PC-3 (cell line): ENCODE measurements at places on chromosomes 1 and 21. TPM values are rescaled to one million over a fixed set of nuclear protein-coding genes. Genes with fewer than 3 reads are reported as not detected.

DNA sequence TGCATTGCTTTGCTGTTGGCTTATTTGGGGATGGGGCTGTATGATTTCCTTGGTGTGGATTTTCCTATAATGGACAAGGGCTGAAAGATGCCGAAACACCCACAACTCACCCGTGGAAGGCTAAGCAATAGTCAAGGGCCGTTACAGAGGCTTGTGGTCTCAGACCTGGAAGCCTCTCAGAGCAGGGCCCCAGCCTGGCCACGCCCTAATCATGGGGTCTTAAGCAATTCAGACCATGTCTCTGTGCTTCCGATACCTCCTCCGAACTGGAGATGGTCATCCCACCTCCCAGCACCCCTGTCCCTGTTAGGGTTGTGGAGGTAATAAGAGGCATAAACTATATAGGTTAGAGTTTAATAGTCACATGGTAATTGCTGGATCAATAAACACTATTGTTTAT lies 3.4 kb downstream of the ABCG1 start:
- no peak for DNase-seq

- peak; percentile 90 for DNase-seq
These were observed 15.1 kb downstream of the BLACAT1 start for GRCh38 chr1:205440476-205441317.

The WDR64 gene
- not detected in 2 replicates for total RNA-seq

DNA sequence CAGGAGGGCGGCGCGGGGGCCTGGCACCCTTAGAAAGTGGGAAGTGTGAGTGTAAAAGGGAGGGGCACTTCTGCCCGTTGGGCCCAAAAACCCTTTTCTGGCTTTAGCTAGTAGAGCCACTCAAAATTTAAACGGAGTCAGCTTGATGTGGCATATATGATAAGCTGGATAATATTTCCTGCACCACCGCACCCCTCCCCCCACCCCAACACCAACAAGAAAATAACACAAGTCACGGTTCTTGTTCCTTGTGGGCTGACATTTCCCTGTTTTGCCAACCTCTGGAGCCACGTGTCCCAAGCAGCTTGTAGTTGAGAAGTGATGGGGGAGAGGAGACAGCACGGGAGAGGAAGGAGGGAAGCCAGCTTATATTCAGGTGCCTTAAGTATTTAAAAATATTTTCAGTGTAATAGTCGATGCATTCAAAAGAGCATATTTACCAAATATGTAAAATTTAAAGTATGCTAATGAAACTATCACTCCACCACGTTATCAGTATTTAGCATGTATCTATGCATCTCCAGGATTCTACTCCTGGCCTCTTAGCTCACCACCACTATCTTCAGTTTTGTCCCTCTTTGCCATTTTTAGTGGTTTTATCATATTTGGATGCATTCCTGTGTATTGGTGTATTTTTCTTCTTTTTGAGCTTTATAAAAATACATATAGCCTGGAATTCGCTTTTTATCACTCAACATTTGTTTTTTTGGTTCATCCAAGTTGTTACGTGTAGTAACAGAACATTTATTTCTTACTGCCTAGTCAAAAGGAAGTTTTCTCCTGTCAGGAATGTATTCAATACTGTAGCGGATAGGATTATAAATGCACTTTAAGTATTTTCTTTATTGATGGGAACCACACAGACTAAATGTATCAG lies 773 bp upstream of the DDX59 start:
- no peak for DNase-seq

The ZNF697 gene
- 3.9 and 5.3 TPM in 2 replicates for total RNA-seq

DNA sequence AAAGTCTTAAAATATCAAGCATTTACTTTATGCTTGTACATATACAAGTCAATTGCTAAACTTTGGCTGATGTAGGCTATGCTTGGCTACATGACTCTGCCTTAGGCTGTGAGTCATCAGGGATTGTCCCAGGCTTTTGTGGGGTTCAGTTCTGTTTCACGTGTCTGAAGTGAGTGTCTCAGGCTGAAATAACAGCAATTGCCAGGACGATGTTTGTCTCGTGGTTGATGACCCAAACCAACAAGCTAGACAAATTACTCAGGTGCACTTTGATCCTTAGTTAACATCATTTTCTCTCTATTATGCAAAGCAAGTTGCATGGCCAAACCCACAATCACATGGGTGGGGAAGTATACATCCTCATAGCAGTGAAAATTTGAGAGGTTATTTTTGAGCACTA lies 410.1 kb downstream of the BRINP3 start:
- DNase-seq = peak; percentile 39

The SLFNL1 gene
- total RNA-seq = 0.12 and 0.22 TPM in 2 replicates

The DMBX1 gene
- total RNA-seq = 1.7 and 2.4 TPM in 2 replicates

- peak; percentile 50 for DNase-seq
These were observed 1.1 kb downstream of the PUSL1 start for GRCh38 chr1:1309251-1310108.

- peak; percentile 56 for DNase-seq
These were observed 162.5 kb upstream of the SGIP1 start for GRCh38 chr1:66371233-66372005.

DNA sequence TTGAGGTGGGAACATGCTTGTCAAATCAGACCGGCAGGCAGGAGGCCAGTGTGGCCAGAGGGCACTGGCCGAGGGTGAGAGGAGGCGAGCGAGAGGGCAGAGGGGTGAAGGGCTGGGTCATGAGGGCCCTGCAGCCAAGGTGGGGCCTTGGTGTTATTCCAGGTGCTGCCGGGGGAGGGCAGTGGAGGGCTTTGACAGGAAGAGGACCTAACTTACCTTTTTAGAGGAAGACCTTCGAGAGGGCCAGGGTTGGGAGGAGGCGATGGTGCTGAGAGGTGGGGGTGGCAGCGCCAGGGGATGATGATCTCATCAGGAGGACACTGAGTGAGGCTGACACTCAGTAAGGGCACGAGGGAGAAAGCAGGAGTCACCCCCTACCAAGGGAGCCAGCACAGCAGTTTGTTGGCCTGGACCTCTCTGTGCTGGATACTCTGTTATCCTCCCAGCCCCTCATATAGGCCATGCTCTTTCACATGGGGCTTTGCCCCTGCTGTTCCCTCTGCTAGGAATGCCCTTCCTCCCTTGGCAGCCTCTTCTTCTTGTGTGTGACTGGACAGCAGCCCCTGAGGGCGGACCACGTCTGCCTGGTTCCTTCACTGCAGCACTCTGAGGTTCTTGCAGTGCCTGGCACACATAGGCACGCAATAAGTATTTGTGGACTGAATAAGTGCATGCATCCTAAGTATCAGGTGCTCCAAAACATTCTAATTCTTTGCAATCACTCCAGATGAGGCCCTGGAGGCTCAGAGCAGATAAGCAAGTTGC lies 7.5 kb upstream of the TTC22 start:
- no peak for DNase-seq
